Activated naive CD4-positive, alpha-beta T cell treated with anti-CD3 and anti-CD28 coated beads, Interleukin-2, amount 50 U/mL, for 72 hours (primary cell): ENCODE measurements at places on chromosomes 4 and X.

- DNase-seq = no peak
Measured at GRCh38 chrX:23981711-23982110, 45.3 kb downstream of the KLHL15 start.

DNA sequence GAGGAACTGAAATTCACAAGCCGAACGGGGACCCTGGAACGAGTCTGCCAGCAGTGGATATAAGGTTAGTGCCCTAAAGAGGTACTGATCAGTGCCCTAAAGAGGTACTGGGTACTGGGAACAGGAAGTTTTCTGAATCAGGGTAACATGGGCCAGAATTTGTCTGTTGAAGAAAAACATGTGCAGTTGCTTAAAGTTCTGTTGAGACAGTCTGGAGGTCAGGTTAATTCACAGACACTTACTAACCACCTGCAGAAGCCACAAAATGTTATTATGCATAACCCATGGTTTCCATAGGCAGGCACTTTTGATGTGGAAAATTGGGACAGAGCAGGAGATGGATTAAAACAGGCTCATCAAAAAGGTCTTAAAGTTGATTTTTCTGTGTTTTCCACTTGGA is 17.9 kb downstream of the SPIN2B start:
- DNase-seq = no peak

- DNase-seq = no peak
Measured at GRCh38 chrX:96244955-96245354, 439.7 kb upstream of the DIAPH2 start.

GRCh38 chrX:2500803-2501558 is at the start of the genes DHRSX and ZBED1:
TSS of gene DHRSX (minus strand) at chrX:2500976. CDS start at chrX:2500925, 51 bp downstream.
TSS of gene ZBED1 (minus strand) at chrX:2500976. CDS start at chrX:2490719, 10,257 bp downstream.
- DNase-seq = peak; percentile 66

- no peak for DNase-seq
Measured at GRCh38 chrX:40108162-40108958, 10.6 kb upstream of the BCOR start.

DNA sequence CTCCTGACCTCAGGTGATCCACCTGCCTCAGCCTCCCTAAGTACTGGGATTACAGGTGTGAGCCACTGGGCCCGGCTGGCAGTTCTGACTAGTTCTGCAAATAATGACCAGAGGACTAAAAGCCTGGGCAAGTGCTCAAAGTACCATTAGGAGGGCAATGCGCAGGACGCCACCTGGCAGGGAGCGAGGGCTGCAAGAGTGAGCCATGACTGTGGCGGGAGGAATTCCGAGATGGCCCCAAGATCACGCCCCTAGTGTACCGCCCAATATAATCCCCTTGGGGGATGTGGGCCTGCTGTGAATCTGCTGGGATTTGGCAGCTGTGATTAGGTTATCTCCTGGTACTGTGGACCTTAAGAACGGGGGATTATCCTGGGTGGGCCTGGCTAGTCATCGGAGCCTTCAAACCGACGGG is 26.2 kb upstream of the GPR78 start:
- DNase-seq = no peak

DNA sequence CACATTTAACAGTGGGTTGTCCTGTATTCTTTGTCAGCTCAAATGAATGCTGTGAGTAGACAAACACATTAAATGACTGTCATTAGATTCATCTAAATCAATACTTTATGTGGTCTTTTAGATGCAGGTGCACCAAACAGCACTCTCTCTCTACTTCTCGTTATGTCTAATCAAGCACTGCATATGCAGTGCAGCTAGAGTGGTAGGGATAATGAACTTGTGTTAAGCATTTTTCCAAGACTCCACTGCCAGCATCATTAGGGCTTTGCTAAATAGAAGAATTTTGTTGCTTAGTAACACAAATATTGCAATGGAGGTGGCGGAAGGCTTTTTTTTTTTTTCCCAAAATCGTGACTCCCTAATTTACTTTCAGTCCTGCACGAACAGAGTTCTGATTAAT is 447.0 kb upstream of the GALNT7 start:
- no peak for DNase-seq

DNA sequence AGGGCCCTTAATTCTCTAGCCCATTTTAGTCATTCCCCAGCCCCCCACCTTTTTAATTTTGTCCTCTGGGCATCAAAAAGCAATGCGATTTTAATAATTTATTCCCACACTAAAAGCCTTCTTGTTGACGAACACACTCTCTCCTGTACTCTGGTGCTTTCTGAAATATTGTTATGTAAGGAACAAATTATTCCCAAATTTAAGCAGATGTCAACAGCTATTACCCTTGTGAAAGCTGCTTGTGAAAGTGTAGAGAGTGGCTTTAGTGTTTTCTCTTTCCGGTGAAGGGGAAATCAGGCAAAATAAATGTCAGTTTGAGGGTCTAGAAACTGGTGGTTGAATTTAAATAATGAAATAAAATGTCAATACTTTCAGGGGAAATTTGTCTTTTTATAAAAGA is 221.2 kb upstream of the CNKSR2 start:
- DNase-seq = no peak

- no peak for DNase-seq
Measured at GRCh38 chr4:139799615-139800014, 134.0 kb downstream of the MGST2 start.

DNA sequence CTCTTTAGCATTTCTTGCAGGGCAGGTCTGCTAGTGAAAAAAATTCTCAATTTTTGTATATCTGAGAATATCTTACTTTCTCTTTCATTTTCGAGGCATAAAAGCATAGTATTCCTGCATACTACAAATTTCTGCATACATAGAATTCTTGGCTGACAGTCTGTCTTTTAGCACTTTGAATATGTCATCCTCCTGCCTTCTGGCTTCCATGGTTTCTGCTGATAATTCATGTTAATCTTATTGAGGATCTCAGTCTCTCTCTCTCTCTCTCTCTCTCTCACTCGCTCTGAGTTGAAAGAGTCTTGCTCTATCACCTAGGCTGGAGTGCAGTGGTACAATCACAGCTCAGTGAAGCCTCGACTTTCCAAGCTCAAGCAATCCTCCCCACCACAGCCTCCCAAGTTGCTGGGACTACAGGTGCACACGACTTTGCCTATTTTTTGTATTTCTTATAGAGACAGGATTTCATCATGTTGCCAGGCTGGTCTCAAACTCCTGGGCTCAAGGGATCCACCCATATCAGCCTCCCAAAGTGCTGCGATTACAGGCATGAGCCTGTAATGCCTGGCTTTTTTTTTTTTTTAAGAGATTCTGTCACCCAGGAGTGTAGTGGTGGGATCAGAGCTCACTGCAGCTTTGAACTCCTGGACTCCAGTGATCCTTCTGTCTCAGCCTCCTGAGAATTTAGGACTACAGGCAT is 161.3 kb downstream of the FNIP2 start:
- DNase-seq = no peak

- no peak for DNase-seq
Measured at GRCh38 chrX:46754586-46755061, 4.3 kb downstream of the SLC9A7 start.

DNA sequence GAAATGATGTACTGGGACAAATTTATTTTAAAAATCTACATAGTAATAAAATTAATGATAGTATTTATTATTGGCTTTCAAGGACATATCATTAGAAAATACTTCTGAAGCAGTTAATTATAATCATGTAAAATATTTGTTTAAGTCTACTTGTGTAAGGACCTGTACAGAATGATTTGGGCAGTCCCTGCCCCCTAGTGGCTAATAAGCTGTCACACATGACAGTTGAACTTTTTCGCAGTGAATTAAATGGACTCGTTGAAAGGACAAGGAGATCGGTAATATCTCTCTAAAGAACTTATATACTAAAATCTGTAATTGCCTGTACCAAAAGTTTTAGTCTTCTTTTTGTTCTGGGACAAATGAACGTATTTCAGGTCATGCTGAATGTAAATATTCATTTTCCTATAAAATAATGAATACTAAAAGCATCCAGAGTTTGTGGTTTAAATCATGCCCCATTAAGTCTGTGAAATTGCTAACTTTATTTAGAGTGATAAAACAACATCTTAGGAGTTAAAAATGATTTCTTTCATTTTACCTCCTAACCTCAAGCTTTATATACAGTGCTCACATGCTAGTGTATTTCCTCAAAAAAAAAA is 13.6 kb downstream of the EXOC1 start:
- DNase-seq = no peak

DNA sequence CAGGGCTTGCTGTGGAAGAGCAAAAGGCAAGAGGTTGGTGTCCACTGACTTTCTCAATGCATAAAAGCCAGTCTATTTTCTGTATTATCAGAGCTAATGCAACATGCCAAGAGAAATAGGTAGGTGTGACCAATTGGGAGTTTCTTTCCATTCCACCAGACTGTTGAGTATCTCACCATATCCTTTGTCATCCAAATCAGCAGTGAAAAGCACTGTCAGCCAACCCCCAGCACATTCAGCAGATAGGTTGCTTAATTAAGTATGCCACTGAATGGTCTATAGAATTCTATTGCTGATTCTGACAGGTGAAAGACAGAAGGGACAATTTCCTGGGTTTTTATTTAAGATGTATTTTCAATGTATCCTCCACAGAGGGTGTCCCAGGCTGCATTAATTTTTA is 139.8 kb downstream of the HS6ST2 start:
- no peak for DNase-seq

- no peak for DNase-seq
Measured at GRCh38 chrX:153731117-153731844, 6.6 kb downstream of the ABCD1 start.

- DNase-seq = no peak
Measured at GRCh38 chr4:172578712-172579111, 589.9 kb upstream of the GALNT7 start.

- DNase-seq = no peak
Measured at GRCh38 chr4:102449751-102450352, 51.3 kb upstream of the NFKB1 start.

GRCh38 chrX:48478806-48479205 is 2.8 kb downstream of the FTSJ1 start:
- no peak for DNase-seq

DNA sequence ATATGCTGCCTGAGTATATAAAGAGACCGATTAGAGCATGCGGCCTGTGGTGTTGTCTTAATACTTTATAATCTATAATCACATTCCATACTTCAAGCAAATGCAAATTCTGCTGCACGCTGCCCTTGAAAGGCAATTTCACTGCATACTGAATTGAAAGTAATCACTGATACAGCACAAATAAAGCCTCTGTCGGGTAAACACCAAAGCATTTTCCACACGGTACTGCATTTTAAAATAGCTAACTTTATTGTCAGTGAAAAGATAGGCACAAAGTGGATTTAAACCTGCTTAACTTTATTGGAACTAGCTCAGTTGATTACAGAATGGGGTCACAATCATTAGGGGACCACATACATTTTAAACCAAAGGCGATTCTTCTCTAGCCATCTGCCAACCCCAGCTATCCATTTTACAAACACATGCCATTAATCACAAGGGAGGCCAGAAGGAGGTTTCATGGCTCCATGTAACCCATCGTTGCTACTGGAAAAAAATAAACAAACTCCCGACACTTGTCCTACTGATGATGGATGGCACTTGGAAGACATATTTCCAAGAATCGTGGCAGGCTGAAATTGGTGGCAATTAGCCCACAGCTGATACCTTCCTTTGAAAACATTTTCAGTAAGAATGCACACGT is 65.9 kb downstream of the AMOT start:
- no peak for DNase-seq

- no peak for DNase-seq
Measured at GRCh38 chr4:112038861-112039260, 106.4 kb upstream of the FAM241A start.

- DNase-seq = no peak
Measured at GRCh38 chr4:108465886-108466500, 154.4 kb upstream of the RPL34 start.

DNA sequence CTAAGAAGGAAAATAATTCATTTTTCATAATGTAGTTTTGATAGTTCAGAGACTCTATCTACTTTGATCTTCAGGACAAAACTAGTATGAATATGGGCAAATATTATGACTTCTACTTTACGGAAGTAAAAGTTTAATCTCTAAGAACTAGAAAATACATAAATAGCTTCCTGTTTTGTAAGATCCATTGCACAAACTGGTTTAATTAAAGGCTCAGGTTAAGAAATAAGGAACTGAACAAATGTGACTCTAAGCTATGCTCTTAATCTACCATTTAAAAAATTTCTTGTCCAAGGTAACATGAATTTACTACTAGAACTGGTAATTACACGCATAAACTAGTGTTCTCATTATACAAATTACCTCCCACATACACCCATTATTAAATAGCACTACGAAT is 360.6 kb downstream of the INPP4B start:
- no peak for DNase-seq

- no peak for DNase-seq
Measured at GRCh38 chrX:10828640-10829039, 208.3 kb upstream of the MID1 start.

DNA sequence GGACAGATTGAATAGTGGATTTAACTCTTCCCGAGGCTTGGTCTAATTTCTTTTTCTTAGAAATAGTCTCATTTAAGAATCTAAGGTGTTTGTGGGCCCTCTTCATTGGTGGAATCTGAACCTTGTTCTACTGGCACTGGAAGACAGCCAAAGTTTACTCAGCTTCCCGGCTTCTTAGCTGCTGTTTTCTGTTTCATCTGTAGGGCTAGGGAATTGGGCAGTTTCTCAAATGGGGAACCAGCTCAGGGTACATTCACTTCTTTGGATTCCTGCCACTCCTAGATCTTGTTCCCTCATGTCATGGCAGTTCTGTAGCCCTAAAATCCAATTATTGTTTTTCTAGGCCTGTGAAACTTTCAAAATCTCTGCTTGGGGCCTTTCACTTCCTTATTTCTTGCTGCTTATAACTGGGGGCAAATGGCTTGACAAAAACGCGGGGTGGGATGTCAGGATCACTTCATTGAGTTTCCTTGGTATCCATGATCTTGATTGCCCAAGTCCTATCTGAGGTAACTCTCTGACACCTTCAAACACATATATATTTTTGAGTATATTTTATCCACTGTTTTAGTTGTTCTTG is 985.0 kb downstream of the C4orf33 start:
- no peak for DNase-seq

DNA sequence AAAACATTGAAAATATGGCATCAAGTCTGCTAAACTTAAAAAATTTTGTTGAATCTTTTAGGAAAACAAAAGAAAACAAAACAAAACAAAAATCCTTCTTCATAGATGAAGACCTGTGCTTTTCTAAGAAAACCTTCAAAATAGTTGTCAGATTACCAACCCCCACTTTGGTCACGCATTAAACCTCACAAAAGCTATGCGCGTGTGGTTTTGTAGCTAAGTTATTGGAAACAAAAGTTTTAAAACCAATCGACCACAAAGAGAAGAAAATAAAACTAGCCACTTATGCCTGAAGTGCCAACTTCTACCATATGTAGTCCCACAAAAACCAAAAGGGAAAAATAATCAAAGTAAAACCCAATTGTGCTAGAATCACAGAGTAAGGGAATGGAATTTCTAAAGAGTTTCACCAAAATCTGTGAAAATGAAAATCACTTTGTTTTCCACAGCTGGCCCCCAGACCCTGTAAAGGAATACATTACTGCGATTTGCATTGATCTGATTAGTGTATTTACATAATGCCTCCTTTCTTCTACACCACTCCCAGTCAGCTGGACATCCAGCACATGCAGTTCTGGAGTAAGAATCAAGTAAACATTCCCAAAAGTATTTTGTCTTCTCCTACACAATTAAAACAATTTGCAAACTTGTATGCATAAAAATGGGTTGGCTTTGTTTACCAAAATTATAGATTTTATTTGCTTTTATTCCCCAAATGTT is 330.1 kb upstream of the DKK2 start:
- DNase-seq = no peak

- no peak for DNase-seq
Measured at GRCh38 chrX:107628662-107629539, 591 bp downstream of the PRPS1 start.
